ENCODE measurements at places on chromosomes 2 and 18.

DNA sequence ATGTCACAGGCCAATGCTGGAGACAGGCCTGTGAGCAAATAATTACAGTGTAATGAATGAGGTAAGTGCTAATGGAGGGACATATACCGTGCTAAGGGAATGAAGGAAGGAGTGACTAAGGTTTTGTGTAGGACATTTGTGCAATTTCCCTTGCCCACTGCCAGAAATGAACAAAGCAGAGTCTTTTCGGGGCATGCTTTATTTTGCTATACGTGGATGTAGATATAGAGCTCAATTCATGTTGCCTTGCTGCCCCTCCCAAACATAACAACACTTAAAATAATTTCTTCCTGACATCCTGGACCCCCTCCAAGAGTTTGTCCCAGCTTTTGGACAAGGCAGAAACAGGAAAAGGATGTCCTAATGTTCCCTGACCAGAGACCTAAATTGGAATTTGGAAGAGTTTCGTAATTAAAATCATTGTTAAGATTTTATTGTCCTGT is 23.7 kb upstream of the CD28 start:
- no peak for DNase-seq

- no peak for DNase-seq
Observed at GRCh38 chr2:20403774-20404312, 43.0 kb upstream of the RHOB start.

DNA sequence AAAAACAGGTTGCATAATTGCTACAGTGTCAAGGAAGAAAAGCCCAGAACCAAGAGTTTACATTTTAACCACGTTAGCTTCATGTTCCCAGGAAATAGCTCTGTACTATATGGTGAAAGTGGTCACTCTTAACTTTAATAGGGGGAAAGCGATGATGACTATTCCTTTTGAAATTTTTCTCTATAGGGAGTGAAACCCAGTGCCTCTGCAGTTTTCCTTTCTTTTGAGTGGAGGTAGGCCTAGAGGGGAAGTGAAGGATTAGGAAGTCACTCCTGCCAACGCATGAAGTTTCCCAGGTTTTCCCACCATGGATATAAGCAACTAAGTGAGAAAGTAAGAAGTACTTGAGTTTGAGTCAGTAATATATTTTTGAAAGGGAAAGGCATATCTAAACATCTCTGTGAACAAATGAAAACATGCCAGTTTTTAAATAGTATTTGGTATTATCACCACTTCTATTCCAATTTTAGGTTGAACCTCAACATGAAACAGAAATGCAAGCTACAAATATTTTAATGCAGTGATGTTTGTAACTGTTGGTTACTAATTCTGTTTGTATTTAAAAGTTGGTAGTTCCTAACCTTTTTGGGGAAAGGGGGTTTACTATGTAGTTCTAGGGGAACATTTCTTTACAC is 91.9 kb downstream of the VRK2 start:
- no peak for DNase-seq

DNA sequence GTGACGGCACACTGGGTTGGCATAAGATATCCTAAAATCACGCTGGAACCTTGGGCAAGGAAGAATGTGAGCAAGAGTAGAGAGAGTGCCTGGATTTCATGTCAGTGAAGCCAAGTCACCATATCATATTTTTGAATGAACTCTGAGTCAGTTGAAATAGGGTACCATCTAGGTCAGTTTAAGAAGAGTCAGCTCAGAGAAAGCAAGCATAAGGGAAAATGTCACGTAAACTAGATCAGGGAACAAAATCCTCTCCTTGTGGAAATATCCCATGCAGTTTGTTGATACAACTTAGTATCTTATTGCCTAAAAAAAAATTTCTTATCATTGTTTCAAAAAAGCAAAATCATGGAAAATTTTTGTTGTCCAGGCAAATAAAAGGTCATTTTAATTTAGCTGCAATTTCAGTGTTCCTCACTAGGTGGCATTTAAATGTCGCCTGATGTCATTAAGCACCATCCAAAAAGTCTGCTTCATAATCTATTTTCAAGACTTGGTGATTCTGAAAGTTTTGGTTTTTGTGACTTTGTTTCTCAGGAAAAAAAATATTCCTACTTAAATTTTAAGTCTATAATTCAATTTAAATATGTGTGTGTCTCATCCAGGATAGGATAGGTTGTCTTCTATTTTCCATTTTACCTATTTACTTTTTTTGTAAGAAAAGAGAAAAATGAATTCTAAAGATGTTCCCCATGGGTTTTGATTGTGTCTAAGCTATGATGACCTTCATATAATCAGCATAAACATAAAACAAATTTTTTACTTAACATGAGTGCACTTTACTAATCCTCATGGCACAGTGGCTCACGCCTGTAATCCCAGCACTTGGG is 19.6 kb downstream of the RSAD2 start:
- DNase-seq: peak; percentile 14

DNA sequence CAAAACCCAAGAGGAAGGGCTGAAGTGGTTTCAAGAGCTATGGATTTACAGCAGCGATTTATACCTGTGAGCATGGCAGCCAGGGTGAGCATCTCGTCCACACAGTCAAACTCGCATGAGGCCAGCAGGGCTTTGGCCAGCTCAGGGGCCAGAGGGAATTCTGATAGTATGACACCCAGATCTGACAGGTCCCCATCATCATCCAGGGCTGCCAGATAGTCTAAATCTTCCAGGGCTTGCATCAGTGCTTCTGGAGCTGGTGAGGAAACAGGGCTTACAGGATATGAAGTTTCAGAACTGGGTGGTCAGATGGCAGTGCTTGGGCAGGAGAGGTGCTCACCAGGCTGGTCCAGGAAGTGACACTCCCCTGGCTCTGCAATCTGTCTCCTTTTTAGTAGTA is 3.5 kb downstream of the DQX1 start:
- DNase-seq: no peak

- no peak for DNase-seq
Observed at GRCh38 chr2:71600555-71600954, 147.2 kb downstream of the DYSF start.

- no peak for DNase-seq
Observed at GRCh38 chr2:46471697-46472096, 7.7 kb upstream of the TMEM247 start.

- DNase-seq: no peak
Observed at GRCh38 chr2:28956415-28956826, 24.7 kb upstream of the TOGARAM2 start.
